ENCODE measurements at places on chromosomes 2 and 18.

GRCh38 chr2:177338177-177338721 is 54.3 kb upstream of the AGPS start:
- no peak for DNase-seq

DNA sequence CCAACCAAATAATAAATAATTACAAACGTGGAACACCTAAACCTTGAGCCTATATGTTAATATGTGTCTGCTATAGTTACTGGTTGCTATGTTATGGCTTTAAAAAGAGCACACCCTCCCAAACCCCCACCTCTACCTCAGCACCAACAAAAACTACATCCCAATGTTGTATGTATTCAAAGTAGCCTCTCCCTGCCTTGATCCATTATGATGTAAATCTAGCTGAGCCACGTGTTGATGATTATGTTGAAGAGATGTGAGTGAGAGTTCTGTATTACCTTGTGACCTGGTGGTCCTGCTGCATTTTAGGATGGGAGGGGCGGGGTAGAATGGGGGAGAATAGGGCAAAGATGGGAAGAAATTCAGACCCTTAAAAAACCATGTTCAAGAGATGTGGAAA is 4.8 kb downstream of the MFSD6 start:
- no peak for DNase-seq

GRCh38 chr2:100752628-100753333 is 67.2 kb upstream of the NPAS2 start:
- DNase-seq: no peak

- no peak for DNase-seq
These were observed 190.5 kb upstream of the SESTD1 start for GRCh38 chr2:179455172-179455524.

DNA sequence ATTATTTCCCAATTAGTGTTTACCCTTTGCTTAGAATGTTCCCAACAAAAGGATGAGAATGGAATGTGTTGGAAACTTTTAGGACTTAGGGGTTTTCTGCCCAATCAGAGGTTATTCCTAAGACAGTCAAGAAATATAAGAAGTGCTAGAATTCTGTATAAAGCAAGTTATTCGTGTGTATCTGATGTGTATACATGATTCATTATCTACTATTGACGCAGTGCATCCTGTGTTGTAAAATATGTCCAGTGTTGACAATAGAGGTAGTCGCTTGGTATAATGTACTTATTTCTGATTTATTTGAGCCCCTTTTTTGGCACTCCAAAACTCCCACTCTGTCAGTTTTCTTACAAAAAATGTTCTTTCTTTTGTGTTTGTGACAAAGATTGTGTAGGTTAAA is 881 bp downstream of the PIKFYVE start:
- no peak for DNase-seq

DNA sequence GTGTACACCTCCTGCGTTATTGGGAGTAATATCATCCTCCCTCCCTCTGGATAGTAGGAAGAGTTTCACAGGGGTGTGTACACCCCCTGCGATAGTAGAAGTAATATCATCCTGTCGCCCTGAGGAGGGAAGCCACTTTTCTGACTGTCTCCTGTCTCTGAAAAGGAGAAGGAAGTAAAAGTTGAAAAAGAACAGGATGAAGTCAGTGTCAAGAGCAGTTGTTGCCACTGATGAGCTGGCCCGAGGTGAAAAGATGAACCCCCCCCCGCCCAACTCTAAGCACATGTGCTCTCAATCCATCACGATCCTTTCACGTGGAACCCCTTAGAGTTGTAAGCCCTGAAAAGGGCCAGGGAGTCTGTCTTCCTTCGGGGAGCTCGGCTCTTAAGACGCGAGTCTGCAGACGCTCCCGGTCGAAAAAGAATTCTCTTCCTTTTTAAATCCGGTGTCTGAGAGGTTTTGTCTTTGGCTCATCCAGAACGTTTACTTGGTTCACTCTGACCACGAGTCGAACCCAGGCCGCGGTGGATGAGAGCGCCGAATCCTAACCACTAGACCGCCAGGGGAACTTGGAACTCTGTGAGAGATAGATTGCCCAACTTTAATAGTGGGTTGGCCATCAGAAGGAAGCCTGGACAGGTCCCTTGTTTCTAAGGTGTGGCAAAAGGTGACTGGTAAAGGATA is 22.4 kb upstream of the NAGK start:
- no peak for DNase-seq

DNA sequence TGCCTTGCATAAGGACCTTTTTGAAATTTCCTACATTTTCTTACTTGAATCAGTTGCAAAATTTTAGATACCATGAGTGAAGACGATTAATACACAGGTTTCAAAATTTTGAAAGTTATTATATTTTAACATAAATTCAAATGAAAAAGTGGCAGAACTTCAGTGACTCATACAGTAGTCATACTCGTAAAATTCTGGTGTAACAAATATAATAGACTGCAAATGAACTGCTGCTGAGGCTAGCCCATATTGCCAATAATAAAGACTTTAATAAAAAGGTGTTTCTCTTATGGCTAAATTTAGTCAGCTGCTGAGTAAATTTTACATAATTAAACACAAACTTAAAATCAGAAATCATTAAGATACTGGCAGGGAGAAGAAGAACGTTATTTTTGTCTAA is 36.9 kb downstream of the MSH6 start:
- DNase-seq: no peak

GRCh38 chr2:1591978-1592907 is 152.1 kb downstream of the PXDN start:
- no peak for DNase-seq

- DNase-seq: no peak
These were observed 69.5 kb downstream of the KYNU start for GRCh38 chr2:142946941-142947340.

- no peak for DNase-seq
These were observed 570.3 kb downstream of the FBXO15 start for GRCh38 chr18:73577365-73577764.
